ENCODE measurements at places on chromosomes 3 and 15.

DNA sequence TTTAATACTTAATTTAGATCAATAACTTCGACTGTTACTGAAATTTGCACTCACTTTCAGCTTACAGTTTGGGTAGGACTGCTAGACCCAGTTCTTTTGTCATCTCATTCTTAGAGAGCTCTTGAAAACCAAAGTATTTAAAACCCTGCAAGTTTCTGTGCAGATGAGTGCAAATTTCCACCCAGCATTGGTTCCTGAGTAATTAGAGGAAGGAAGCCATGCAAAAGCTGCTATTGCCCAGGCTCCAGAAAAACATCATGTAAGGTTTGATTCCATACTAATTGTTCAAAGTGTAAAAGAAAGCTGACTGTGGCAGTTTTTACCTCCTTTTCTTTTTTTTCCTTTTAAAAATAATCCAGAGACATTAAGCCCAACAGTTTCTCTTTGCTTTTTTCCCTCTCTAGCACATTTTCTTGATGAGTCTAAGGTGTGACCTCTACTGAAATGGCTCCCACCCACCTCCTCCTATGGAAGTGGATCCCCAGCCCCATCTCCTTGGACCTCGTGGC, 30.3 kb downstream of the ABHD2 start:
- no peak for DNase-seq

- no peak for DNase-seq
Observed at GRCh38 chr3:27792869-27793268, 70.7 kb upstream of the EOMES start.

DNA sequence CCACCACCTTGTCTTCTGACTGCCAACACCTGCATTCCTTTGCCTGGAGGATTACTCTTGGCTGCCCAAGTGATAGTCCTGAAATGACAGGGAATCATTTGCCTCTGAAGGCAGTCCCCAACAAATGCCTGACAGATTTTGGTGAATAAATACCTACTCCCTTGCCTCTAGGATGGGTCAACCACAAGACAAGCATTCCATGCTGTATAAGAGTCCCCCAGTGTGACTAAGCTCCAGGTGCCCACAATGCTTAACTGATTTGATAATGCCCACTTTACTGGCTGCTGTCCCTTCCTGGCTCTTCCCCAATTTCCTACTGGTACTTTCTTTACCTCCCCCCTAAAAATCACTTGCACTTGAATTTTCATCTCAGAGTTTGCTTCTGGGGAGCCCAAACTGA, 14.8 kb downstream of the THRB start:
- no peak for DNase-seq

- no peak for DNase-seq
Observed at GRCh38 chr3:6680119-6680806, 180.7 kb upstream of the GRM7 start.

DNA sequence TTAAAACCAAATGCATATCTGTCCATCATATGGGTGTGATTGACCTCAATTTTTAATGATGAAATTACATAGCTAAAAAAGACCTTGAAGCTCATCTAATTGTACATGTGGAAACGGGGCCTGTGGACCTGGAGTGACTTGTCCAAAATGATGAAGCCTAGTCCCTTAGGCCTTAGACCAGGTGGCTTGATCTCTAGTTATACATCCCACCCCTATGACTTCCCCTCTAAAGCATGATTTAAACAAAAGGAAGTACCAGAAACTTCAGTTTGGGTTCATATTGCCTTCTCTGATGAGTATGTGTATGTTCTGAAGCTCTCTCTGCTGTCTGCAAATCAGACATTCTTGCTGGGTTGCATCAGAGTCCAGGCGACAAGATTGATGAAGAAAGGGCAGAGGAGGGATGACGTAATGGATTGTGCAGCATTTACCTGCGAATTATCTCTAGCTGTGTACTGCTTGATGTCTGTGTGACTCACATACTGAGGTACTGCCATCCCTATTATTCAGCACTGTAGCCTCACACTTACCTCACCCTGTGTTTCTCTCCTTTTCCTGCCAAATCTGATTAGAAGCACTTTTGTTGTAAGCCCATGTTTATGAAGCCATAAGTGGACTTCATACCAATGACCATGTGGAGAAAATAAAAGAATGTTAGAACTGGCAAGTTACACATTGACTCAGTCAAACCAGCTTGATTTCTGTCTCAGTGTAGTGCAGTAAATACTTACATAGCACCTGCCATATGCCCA, 111.5 kb downstream of the FILIP1L start:
- DNase-seq = no peak

DNA sequence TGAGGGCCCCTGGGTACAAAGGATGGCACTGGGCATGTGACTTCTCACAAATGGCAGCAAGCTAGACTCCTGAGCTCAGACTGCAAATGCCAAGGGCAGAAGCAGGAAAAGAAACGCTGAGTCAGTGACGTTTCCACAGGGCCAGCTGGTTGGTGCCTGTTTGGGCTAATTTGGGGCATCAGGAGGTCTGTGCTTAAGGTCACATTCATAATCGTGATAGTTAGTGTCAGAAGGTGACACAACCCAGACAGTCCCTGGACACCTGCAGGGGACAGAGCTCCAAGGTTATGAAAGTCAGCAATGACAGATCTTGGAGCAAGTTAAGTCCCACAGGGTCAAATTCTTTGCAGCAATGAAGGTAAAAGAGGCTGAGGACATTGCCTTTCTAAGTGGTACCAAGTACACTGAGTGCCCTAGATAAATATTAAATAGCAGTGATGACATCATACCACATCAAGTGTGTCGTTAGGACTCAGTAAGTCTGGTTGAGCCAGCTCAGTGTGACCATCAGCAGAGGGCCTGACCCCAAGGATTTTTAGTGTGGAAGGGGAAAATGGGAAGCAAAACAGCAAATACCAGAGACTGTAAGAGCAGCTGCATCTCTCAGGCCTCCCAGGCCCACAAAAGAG, 556.9 kb upstream of the CFAP20DC start:
- DNase-seq = no peak

GRCh38 chr15:89823836-89824606, 9.4 kb upstream of the ANPEP start:
- no peak for DNase-seq

GRCh38 chr15:78641749-78642275, 802 bp upstream of the CHRNB4 start:
- DNase-seq = no peak

- DNase-seq = no peak
Observed at GRCh38 chr15:68259883-68260282, 17.7 kb upstream of the FEM1B start.

DNA sequence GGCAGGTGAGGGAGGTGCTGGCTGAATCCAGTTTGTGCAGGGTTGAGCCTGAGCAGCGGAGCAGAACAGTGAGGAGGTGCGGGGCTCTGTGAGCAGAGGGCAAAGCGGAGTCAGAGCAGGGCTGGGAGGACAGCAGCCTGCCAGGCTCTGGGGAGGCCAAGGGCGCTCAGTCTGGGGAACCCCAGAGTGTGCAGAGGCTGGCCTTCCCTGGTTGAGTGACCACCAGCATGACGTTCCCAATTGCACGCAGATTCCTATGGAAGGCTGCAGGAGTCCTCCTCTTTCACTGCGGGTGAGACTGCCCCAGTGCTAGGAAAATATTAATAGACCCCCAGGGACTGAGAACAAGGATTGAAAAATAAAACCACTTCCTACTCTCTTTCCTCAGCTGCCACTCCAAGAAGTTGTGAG, 13.2 kb downstream of the MRAS start:
- no peak for DNase-seq

DNA sequence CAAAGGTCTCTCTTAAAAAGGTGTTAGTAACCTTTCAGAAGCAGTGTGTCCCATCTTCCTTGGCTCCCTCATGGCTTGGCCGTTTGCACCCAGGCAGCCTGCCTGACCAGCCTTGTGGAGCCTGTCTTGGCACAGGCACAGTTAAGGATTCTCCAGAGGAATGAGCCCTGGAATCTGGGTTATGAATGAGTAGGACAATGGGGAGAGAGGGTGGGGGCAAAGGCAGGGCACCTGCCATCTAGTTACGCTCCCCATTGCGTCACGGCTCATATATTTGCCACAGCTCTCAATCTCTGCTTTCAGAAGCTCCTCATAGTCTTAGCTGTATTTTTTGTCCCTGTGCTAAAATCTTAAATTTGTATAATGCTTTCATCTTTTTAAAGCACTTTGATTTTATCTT, 50.6 kb downstream of the WDR76 start:
- DNase-seq = no peak

DNA sequence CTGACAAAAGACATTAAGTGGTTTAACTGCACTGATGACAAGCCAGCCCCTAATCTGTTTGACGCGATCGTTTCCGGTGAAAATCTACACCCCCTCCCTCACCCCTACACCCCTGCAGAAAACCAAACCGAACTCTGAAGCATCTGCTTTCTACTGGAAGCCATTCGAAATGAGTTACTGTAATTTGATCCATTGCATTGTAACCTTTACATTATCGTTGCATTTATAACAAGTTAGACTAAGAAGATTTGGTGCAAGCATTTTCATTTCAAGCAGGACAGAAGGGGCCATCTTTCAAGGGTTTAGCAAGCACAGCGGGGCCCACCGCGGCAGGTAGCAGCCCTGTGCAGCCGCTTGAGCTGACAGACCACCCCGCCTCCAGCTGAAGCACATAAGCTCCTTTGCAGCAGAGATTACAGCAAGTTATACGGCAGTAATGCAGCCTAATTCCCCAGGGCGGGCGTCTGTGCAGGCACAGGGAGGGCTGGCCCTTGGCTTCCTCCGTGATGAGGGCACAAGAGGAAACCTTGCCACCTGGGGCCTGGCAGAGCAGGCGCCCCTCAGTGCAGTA, 79.3 kb downstream of the CHSY1 start:
- no peak for DNase-seq

DNA sequence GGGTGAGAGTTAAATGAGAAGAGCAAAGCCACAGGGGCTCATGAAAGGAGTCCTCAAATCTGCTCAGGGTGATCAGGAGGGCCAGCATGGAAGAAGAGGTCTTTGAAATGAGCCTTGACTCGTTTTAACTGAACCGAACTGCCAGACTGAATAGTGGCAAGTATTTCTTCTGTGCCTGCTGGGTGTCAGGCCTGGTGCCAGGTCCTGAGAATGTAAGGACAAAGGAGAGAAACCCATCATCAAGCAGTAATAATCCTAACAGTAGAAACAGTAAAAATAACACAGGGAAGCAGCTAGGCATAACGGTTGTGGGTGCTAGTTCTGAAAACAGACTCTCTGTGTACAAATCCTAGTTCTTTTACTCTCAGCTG, 40.4 kb upstream of the SMAD3 start:
- DNase-seq = no peak

GRCh38 chr3:119580067-119580760, 922 bp downstream of the ADPRH start:
- peak; percentile 32 for DNase-seq

DNA sequence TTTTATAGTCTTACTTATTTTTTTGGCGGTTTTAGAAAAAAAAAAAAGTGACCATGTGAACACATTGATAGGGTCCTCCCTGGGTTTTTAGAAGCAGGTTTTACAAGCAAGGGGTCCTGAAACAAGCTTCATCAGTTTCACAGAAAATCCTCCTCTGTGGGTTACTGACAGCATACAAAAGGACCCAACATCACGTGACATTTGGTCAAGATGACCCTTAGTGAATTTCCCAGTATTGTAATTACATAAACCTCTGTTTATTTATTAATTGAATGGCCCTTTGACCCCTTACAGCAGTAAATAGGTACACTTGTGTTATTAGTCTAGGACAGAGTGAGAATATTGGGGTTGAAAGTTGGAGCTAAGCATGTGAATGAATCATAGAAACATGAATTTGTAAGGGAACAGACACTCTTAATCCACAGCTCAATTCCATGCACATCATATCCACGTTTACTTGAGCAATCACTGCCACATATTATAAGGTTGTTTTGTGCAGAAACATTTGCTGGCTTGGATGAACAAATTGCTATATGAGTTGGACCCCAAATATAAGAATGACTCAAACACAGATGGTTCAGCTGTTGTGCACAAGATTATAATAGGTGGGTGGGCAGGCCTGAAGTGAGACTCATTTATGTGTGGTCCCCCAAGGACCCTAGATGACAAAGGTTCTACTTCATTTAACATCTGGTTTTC, 137.5 kb downstream of the ZNF385D start:
- no peak for DNase-seq

GRCh38 chr15:45391746-45392583, 13.6 kb upstream of the GATM start:
- DNase-seq = no peak

DNA sequence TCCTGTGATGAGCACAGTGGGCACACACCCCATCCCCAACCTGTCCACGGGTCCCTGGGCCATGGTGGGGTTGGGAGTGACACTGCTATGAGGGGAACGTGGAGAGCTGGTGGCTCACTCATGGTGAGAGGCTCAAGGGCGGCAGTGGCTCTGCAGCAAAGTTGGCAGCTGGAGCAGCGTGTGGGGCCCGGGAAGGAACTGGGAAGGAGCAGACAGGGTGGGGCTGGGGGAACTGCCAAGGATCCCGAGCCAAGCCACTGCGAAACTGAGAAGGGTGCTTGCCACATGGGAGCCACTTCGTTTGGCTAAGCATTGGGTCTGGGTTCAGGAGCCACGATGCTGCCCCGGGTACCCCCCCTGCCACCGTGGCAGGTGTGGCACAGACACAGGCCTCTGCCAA, 80.1 kb downstream of the SNRK start:
- DNase-seq = no peak

DNA sequence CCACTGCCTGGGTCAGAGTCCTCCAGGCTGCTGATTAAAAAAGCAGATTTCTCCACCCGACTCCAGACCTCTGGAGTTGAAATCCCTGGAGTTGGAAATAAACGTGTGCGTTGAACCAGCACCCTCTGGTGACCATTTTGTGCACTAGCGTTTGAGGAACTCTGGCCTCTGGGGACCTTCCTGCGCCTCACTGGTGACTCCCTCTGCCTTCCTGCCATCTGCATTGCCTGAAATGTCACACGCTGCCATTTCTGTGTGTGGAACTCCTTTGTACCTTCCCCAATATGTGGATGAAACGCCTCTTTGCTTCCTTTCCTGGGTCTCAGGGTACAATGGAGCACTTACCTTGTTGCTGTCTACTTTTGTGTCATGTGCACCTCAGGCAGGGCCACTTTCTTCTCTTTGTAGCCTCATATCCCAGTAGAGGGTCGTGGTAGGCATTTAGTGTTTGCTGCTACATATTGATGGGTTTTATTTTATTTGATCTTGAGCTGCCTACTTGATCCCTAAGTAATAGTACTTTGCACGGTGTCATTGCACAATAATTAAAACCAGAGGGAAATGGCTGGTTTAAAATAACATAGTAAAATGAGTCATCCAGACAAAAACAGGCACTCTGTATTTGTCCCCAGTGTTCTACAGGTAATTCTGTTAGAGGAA, 56.8 kb downstream of the GPR171 start:
- peak; percentile 75 for DNase-seq

- no peak for DNase-seq
Observed at GRCh38 chr3:73341272-73341935, 279.9 kb downstream of the EBLN2 start.

DNA sequence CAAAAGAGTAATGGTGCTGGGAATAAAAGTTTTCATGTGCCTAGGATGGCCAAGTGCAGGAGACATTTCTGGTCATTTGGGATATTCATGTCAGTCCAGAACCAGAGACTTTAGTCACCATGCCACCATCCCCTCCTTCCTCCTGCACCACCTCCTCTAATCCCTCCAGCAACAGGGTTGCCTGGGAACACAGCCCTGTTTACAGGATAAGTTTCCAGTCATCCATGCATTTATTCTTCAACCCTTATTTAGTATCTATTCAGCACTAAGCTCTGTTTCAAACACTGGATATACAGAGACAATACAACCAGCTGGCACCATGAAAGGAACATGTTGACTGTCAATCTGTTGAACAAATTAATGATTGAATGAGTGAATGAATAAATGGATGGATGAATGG, 211.7 kb downstream of the CLSTN2 start:
- no peak for DNase-seq
